ENCODE measurements at places on chromosomes 11 and 22.

DNA sequence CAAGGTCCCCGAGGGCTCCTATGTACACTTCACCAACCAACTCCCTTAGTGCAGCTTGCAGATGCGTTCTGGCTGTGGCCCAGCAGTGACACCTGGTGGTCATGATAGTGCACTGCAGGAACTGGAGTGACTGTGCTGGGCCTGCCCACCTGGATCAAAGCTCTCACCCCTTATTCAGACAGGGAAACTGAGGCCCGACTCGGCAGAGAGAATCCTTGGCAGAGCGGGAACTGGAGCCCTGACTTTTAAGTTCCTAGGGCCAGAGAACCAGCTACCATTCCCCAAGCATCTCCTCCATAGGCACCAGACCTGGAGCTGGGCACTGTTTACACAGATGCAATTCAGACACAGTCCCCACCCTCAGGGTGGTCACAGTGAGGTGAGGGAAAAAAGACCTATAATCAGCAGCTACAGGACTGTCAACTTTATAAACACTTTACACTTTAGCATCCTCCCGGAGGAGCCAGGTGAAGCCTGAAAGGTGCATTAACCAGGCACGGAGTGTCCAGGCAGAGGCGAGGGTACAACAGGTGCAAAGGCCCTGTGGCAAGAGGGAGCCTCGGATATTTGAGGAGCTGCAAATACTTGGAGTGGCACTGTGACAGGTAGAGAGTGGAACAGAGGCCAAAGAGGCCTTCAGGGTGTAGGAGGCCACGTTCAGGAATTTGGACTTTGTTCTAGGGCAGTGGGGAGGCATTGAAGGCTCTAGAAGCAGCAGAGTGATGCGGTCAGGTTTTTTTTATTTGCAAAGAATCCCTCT is 22.0 kb downstream of the RHBDD3 start:
- peak; percentile 39 for DNase-seq

- DNase-seq = no peak
These were observed 49.5 kb downstream of the VSIG10L2 start for GRCh38 chr11:125995313-125995712.

GRCh38 chr11:75428281-75428724 is 4.7 kb downstream of the KLHL35 start:
- DNase-seq = peak; percentile 92

GRCh38 chr11:46858920-46859546 is 13.0 kb upstream of the CKAP5 start:
- DNase-seq = no peak

DNA sequence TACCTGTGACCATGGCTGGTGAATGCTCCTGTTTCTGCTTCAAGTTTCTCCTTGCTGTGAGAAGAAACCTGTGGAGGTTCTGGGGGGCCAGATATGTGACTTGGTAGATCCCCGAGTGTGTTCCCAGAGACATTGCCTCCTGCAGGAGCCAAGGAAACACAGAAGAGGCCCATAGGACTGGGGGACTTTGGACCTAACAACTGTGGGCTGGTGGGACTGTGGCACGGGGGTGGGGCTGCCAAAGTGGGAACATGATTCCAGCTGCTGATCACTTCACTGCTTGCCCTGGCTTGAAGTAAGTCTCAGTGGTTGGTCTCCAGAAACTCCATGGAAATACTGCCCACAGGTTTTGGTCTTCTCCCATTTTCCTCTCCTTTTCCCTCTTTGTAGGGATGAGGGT is 4.1 kb upstream of the NR1H3 start:
- no peak for DNase-seq

- DNase-seq = no peak
These were observed 29.7 kb upstream of the ACCSL start for GRCh38 chr11:44018127-44018521.

DNA sequence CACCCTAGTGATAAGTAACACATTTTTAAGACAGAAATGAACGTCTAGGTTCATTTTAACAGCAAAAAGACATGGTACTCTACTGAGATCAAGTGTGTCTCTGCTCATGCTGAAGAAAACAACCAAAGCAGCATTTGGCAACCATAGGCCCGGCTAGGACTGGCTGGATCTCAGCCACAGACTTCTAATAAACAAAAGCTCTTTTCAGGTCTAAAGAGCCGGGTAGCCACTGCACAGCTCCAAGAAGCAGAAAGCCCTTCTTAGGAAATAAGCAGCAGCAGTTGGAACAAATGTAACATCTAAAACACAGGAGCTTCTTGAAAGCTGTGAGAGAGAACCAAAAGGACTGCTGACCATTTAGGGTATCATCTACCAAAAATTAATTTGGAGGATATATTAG is 37.6 kb downstream of the PITPNB start:
- no peak for DNase-seq

- no peak for DNase-seq
These were observed 22.5 kb upstream of the KRTAP5-7 start for GRCh38 chr11:71504531-71504930.

- DNase-seq = no peak
These were observed 28.9 kb downstream of the PLEKHA7 start for GRCh38 chr11:16985297-16985696.

DNA sequence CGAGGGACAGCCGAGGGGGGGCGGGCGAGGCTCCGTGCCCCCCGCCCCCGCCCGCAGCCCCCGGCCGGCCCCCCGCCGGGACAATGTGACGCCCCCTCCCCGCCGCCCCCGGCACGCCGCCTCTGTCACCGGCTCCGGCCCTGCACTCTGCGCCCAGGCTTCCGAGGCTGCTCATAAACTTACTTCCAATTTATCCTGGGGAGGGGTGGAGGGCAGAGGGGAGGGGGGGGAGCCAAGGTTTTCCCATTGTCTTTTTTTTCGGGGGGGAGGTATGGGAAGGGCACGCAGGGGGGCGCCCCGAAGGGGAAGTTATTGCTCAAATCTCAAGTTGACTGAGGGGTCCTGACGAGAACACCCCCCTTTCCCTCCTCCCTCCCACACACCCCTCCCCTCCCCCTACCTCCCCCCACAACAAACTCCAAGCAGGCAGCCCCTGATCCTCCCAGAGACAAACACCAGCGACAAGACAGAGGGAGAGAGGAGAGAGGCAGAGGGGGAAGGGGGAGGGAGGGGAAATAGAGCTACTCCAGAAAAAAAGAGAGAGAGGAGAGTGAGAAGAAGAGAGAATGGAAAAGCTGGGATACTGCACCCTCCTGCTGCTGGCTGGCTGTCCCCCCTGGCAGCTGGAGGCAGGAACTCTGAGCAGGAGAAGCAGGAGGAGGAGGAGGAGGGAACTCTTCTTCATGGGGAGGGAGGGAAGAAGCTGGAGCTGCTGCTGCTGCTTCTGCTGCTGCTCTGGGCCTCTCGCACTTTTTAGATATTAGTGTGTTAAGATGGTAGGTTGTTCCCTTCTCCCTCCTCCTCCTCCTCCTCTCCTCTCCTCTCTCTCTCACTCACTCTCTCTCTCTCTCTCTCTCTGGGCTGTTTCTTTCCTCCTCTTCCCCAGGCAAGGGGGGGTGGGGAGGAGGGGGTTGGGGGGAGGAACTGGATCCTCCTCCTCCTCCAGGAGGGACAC is 631 bp downstream of the PHF21A start:
- DNase-seq = peak; percentile 59

DNA sequence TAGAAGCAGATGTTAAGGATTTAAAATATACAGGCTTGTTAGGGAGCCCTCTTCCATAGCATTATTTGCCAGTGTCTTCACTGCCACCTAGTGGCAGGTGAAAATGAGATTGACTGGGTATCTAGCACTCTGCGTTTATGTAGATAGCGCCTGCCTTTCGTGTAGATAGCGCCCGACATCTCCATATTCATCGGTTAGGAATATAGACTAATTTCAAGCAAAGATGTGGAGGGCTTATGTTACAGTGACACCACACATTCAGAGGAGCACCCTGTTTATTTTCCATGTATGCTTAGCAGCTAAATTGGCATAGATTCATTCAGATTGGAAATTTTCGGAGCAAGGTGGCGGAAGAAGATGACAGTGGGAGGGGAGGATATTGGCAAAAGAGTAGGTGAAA is 72.0 kb downstream of the SLC5A12 start:
- peak; percentile 66 for DNase-seq

DNA sequence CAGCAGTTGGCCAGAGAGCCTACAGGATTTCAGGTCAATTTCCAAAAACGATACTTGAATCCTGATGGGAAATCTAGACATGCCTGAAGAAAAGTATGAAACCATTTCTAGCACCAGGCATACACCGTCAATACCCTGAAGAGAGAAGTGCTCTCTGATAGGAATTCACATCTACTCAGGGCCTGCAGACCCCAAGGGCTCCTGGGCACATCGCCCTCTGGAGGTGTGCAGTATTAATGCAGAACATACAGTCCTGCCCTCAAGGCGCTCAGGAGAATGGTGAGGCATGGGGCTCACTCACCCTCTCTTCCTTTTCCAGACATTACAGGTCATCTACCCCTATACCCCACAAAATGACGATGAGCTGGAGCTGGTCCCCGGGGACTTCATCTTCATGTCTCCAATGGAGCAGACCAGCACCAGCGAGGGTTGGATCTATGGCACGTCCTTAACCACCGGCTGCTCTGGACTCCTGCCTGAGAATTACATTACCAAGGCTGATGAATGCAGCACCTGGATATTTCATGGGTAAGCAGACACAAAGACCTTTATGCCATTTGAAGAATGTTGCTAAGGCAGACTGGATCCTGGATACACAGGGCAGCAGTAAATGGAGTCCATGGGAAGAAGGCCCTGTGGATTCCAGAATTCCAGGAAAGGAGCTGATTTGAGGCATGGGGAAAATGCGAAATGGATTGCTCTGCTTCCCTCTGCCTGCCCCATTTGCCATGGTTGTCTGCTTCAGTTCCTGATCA is 49.3 kb upstream of the CRTAM start:
- no peak for DNase-seq

DNA sequence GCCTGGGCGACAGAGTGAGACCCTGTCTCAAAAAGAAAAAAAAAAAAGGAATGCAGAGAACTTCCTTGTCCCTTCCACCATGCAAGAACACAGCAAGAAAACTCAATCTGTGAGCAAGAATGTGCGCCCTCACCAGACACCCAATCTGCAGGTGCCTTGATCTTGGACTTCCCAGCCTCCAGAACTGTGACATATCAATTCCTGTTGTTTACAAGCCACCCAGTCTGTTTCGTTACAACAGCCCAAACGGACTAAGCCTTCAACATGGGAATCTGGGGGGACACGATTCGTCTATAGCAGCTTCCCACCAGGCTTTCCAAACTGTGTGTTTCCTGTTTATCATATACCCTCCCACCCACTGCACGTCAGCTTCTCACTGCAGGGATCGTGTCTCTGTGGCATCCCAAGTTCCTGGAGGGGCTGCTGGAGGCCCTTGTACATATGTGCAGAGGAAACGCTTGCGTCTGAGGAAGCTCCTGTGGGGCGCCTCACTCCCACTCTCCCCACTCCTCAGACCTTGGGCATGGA is 11.0 kb upstream of the PSMC3 start:
- no peak for DNase-seq

DNA sequence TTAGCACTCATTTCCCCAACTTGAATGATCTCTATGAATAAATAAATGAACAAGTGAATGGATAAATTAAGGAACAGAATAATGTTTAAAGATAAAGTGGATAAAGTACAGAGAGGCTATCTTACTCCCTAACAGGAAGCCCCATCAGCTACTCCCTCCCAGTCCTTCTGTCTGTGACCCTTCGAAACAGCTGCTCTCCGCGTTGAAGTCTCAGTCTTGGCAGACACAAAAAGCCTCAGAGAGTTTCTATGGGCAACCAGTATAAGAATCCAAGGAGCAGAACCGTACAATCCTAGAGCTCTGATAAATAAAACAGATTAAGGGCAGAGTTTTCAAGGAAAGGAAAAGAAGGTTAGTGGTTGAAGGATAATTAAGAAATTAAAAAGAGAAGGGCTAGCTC is 35.0 kb downstream of the GUCY1A2 start:
- no peak for DNase-seq

GRCh38 chr11:47010179-47010578 is 73.6 kb downstream of the CSTPP1 start:
- no peak for DNase-seq

GRCh38 chr11:116035977-116036376 is 531.8 kb upstream of the CADM1 start:
- DNase-seq = no peak

- peak; percentile 46 for DNase-seq
These were observed 4.4 kb downstream of the CTTN start for GRCh38 chr11:70402685-70403084.

DNA sequence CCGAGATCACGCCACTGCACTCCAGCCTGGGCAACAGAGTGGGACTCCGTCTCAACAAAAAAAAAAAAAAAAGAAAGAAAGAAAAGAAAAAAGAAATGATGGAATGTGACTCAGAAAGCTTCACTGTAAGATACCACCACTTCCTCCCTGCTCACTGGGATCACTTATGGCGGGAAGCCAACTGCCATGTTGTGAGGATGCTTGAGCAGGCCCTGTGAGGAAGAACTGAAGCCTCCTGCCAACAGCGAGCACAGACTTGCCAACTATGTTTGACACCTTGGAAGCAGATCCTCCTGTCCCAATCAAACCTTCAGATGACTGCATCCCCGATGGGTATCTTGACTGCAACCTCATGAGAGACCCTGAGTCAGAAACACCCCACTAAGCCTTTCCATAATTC is 8.3 kb downstream of the SEC14L6 start:
- no peak for DNase-seq

- no peak for DNase-seq
These were observed 76.5 kb downstream of the C11orf91 start for GRCh38 chr11:33624083-33624482.

GRCh38 chr11:1333091-1333772 is 23.8 kb upstream of the TOLLIP start:
- no peak for DNase-seq

DNA sequence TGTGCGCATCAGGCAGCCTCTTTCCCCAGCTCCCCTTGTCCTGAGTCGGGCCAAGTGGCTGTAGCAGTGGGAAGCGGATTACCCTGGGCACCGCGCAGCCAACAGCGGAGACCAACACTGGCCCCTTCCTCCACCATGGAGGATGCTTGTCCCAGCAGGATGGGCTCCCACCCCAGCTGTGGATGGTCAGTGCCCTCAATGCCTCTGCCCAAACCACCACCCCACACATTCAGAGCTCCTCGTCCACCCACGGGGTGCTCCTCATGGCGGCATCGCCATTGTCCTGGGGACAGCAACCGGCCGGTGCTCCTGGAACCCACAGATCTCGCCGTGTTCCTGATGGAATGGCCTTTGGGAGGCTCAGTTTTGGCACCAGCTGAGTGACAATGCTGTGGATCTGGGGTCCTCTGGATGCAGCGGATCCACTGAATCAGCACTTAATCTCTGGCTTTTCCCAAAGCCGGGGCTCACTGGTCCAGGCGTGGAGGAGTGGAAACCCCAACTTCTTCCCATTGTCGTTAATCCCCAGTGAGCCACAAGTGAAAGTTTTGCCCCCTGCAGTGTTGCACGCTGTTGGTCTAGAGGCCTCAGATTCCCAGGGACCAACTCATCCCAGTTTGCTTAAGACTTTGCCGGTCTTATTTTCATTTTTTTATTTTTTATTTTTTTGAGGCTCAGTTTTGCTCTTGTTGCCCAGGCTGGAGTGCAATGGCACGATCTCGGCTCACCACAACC is 4.1 kb upstream of the B4GALNT4 start:
- DNase-seq = no peak
